ENCODE measurements at places on chromosomes 7 and 10. TPM values are rescaled to one million over a fixed set of nuclear protein-coding genes. Genes with fewer than 3 reads are reported as not detected.
A peak's percentile ranks its signal among the peaks of the same experiment; 100 is the strongest.

DNA sequence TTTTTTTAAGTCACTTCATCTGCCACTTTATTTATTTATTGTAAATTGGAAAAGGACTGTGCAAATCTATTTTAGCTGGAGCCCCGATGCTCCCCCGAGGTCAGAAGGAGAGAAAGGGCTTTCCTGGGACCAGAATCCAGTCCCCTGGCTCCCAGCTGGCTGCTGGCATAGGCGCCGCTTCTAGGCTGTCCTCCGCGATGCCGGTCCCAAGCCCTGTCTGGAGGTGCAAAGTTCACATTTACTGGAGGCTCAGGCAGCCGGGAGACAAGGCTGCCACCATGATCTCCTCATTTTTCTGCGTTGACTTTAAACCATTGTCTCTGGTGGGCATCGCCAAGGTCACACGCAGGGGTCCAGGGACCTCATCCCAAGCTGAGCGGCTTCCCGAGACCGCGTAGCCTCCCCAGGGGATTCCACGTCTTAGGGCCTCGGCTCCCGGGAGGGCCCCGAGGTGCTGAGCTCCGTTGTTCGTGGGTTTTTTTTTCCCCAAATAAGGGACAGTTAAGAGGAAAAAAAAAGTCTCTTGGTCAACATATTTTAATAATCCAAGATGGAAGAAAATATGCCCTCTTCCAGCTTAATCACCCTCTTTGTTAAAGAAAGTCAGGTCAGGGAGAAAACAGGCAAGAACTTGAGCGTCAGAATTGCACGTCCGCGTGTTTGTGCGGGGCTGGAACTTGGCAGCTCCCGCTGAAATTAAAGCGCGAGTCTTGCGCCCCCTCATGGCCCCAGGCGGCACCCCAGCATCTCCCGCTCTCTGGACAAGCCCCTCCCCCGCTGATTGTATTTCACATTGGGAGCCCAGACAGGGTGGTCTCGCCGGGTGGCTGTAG is 11.9 kb downstream of the RGR start:
- peak; percentile 79 for DNase-seq

UNC5B gene
- total RNA-seq = 0.02 TPM

NRF1 gene
- total RNA-seq = 22.3 TPM

NEUROD6 gene
- total RNA-seq = not detected

DNA sequence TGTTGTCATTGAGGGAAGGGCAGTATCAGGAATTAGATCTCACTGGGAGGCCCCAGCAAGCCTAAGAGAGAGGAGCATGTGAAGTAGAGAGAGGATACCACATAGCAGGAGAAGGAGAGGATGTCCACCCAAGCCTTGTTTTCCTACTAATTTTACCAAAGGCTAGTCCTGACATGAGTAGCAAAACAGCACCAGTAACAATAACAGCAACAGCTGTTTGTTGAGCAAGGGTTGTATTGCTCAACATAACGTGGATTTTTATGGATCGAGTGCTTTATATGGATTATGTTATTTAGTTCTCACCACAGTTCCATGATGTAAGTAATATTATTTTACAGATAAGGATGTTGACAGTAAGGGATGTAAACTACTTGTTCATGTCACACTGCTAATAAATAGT is 135.2 kb upstream of the DLX6 start:
- no peak for DNase-seq

GRCh38 chr7:96548664-96549063 is 161.0 kb downstream of the SEM1 start:
- DNase-seq = no peak

GRCh38 chr10:70078937-70079336 is 26.3 kb downstream of the MACROH2A2 start:
- DNase-seq = no peak

- no peak for DNase-seq
Observed at GRCh38 chr7:131436384-131436783, 108.7 kb downstream of the MKLN1 start.

ANKRD1 gene
- total RNA-seq = not detected

DNA sequence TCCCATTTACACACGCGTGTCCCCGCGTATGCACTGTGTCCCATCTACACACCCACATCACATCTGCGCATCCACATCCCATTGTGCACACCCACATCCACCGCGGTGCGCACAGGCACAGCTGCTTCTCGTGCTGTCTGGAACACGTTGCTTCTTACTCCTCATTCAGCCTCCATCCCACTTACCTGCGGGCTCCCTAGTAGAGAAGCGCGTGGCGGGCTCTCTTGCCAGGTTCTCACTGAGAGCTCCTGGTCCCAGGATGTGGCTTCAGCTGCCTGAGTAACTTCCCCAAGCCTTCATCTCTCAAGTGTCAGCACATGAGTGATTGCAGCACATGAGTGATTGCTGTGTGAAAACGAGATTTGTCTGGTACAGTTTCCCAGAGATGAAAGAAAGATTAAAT is 117.8 kb downstream of the TRRAP start:
- DNase-seq = no peak

- no peak for DNase-seq
Observed at GRCh38 chr7:78222001-78222751, 423.6 kb downstream of the PHTF2 start.

DPYSL4 gene
- total RNA-seq = 32.5 TPM

DNA sequence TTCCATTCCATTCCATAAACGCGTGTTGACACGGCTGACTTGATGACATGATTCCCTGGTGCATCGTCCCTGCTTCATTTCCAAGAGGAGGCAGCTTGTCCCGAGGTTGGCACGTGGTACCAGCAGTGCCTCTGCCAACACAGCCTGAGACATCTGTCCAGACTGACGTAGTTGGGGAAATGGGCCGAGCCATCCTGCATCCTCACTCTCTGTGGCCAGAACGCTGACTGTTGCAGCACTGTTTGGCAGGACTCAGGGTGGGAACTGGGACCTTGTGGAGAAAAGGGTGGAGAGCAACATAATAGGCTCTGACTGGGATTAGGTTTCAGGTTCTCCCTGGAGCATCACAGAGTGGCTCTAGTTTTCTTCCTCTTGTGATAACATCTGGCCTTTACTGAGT is 118.6 kb upstream of the BTBD16 start:
- no peak for DNase-seq

GRCh38 chr10:49114718-49115014 is 656 bp downstream of the VSTM4 start:
- DNase-seq = no peak

CYP2C19 gene
- total RNA-seq = 0.33 TPM

NPVF gene
- total RNA-seq = not detected

Data from activated CD4-positive, alpha-beta T cell treated with anti-CD3 and anti-CD28 coated beads, Interleukin-2, amount 10 ng/mL, durations not matched to agents 24 days and 14 days (primary cell).